ENCODE measurements at places on chromosomes 1 and 21.
A peak's percentile ranks its signal among the peaks of the same experiment; 100 is the strongest.

DNA sequence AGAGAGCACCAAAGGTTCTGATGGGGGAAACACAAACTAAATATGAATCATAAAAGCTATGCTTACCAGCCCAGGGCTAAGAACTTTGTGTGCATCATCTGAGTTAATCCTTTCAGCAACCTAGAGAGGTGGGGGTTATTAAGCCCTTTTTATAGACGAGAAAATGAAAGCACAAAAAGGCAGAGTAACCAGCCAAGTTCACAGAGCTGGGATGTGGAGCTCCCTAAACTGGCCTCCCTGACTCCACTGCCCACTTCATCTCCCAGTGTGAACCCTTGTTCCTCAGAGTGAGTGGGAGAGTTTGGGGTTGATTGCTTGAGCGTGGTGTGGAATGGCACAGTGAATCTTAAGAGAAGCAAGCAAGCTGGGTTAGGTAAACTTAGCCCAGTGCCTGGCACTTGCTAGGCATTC, 10.8 kb upstream of the BCAR3 start:
- DNase-seq: no peak

- DNase-seq: no peak
Measured at GRCh38 chr1:92862605-92863004, 30.8 kb downstream of the RPL5 start.

DNA sequence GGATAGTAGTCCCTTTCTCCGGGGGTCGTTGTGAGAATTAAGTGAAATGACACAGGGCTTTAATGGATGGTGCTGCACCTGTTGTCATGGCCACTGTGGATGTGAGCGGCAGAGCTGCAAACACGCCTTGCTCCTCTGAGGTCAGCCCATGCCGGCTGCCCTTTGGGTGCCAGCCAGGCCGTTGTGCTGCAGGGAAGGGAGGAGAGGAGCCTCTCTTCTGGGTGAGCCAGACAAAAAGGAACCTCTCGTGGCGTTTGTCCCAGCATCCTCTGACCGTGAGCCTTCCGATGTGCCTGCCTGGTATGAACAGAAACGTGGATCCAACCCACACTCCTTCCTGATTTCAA, 383.0 kb upstream of the VAMP3 start:
- no peak for DNase-seq

DNA sequence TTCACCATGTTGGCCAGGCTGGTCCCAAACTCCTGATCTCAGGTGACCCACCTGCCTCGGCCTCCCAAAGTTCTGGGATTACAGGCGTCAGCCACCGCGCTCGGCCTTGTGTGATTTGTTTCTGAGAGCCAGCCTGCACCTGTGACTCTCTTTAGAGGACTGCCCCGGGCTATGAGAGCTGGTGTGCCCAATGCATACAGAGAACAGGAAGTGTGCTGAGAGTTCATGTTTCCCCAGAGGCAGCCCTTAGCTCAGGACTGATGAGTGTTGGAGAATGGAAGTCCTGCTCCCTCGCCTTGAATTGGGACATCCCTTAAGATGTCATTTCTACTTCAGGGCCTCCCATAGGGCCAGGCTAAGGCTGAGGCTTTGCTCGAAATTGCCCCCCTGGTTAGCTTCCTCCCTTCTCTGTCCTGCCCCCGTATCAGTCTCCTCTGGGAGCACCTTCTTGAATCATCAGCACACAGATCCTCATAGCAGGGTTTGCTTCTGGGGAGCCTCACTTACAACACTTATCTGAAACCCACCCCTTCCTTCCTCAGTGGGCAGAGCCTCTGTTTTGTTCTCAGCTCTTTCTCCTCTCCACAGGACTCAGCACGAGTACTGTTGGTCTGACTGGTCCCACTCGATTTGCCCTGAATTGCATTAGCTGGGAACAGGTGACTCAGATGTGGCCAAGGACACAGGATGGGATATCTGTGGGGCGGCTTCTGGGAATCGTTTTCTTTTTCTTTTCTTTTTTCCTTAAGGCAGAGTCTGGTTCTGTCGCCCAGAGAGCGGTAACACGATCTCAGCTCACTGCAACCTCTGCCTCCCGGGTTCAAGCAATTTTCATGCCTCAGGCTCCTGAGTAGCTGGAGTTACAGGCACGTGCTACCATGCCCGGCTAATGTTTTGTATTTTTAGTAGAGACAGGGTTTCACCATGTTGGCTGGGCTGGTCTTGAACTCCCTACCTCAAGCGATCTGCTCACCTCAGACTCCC, 80.1 kb downstream of the UBIAD1 start:
- DNase-seq: no peak

- DNase-seq: no peak
Measured at GRCh38 chr1:228298471-228298870, 90.6 kb downstream of the OBSCN start.

DNA sequence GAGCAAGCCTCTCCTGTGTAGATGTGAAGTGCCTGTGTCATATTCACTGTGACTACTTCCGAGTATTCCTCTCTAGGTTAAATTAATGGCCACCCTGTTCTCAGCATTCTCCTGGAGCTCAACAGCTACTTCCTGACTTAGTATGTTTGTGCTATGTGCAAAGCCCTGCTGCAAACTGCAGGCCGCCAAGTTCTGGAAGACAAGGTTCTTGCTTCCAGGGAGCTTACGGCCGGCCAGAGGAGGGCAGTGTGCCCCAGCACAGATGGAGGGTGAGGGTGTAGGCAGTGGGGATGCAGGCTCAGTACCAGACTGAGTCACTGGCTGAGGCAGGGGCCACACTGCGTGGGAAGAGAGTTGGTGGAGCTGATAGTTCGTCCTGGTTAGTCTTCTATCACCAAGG, 43.2 kb downstream of the ELK4 start:
- DNase-seq: peak; percentile 34

- DNase-seq: no peak
Measured at GRCh38 chr1:204927673-204928641, 57.3 kb downstream of the NFASC start.

Data from hematopoietic multipotent progenitor cell treated with erythropoietin and hydrocortisone succinate and interleukin-3 and kit ligand, for 8 days (in vitro differentiated cells).